CD8-positive, alpha-beta memory T cell (primary cell): ENCODE measurements at places on chromosomes 2 and 18. TPM values are rescaled to one million over a fixed set of nuclear protein-coding genes. Genes with fewer than 3 reads are reported as not detected.

DNA sequence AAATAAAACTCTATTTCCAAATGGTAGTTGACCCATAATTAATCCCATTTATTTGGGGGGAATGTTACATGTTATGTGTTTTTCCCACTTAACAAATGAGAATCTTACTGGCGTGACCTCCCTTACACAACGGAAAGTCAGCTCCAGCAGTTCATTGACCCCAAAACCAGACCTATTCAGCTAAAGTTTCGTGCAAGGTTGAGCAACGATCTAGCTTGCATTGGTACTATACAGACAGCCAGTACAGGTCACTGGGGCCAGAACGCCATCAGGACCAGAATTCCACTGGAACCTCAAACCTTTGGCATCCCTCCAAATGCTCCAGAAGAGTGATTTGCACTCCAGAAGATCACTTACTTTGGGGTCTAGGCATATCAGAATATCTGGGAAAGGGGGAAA lies 6.8 kb upstream of the CTAGE1 start:
- H3K27me3 ChIP-seq, result no peaks in the 10 kb centered on the region
- H3K36me3 ChIP-seq, result no peaks in the 10 kb centered on the region
- no peak overlapping the region for H3K27ac ChIP-seq
- H3K4me3 ChIP-seq, result no peak overlapping the region
- DNase-seq, result no peak

- H3K4me3 ChIP-seq, result no peak overlapping the region
- H3K4me1 ChIP-seq, result peaks cover 28% of the 10 kb centered on the region
- H3K36me3 ChIP-seq, result no peaks in the 10 kb centered on the region
- H3K27ac ChIP-seq, result no peak overlapping the region
- no peaks in the 10 kb centered on the region for H3K27me3 ChIP-seq
- no peak for DNase-seq
Measured at GRCh38 chr2:174719016-174719415, 45.3 kb downstream of the CHRNA1 start.

GRCh38 chr2:215699700-215700538 lies 264.1 kb upstream of the FN1 start:
- no peak overlapping the region for H3K27ac ChIP-seq
- no peaks in the 10 kb centered on the region for H3K4me1 ChIP-seq

- no peak overlapping the region for H3K4me3 ChIP-seq
- DNase-seq, result no peak
- H3K27ac ChIP-seq, result no peak overlapping the region
Measured at GRCh38 chr2:158677542-158677941, 117.6 kb upstream of the DAPL1 start.

GRCh38 chr2:9152975-9153642 lies 53.5 kb upstream of the ASAP2 start:
- no peak overlapping the region for H3K4me3 ChIP-seq
- no peaks in the 10 kb centered on the region for H3K27me3 ChIP-seq
- no peak for DNase-seq
- H3K27ac ChIP-seq, result no peak overlapping the region

GRCh38 chr2:189164746-189165145 lies 14.8 kb downstream of the COL5A2 start:
- H3K4me1 ChIP-seq, result no peaks in the 10 kb centered on the region
- no peaks in the 10 kb centered on the region for H3K27me3 ChIP-seq
- H3K36me3 ChIP-seq, result no peaks in the 10 kb centered on the region
- H3K27ac ChIP-seq, result no peak overlapping the region
- no peak overlapping the region for H3K4me3 ChIP-seq

DNA sequence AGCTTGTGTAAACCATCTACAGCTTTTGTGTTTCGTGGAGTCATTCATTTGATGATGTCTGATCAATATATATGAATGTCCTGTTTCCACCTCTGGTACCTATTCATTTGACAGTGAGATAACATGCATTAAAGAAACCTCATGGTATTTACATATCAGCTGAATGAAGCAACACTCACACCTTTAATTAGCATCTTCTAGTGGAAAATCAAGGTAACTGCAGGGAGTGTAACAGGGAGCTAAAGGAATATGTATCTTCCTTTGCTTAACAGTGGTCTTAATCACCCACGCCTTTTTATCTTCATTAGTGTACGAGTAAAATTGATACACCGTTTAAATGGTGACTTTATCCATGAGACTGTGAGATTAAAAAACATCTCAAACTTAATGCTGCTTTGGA lies 15.6 kb downstream of the SLC39A10 start:
- H3K4me1 ChIP-seq, result peaks cover 7% of the 10 kb centered on the region
- H3K27ac ChIP-seq, result no peak overlapping the region
- no peak overlapping the region for H3K4me3 ChIP-seq
- H3K27me3 ChIP-seq, result no peaks in the 10 kb centered on the region
- DNase-seq, result no peak

DNA sequence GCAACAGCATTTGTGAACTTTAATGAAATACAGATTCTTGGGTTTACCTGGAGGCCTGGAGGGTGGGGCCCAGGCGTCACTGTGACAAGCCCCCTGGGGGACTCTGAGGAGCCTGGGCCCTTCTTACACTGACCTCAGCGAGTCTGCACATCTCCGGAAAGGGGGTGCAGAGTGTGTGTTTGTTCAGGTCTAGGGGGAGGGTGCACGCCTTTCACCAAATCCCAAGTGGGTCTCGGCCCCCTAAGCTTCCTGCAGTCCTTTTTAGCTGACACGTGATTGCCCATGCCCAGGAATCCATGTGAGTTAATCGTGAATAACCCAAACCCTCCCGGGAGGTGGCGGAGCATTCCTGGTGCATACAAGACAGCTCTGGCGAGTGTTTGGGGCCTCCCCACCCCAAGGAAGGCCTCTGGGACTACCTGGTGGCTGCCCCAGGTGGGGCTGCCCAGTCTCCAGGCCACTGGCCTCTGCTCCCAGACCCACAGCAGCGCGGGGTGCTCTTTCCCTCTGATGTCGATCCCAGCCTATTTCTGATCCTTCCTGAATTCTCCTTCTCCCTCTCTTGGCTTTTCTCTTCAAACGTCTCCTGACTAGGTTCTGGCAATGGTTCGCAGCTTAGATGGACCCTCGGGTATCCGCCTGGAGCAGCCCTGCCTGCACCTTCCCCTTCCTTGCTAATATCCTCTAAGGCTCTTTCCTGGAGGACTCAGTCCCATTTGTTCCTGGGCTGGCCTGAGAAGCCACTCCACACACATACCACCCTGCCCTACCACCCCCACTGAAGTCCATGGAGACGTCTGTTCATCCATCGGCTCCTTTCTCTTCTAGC lies 10.0 kb downstream of the NGEF start:
- no peak overlapping the region for H3K4me3 ChIP-seq
- no peaks in the 10 kb centered on the region for H3K4me1 ChIP-seq
- H3K27me3 ChIP-seq, result no peaks in the 10 kb centered on the region
- H3K36me3 ChIP-seq, result no peaks in the 10 kb centered on the region

TCF23 gene
- not detected for total RNA-seq

GRCh38 chr2:171960570-171960969 lies 38.3 kb downstream of the HAT1 start:
- no peaks in the 10 kb centered on the region for H3K27me3 ChIP-seq
- H3K27ac ChIP-seq, result no peak overlapping the region
- H3K4me1 ChIP-seq, result peaks cover 10% of the 10 kb centered on the region

MEP1B gene
- total RNA-seq, result not detected

PTH2R gene
- total RNA-seq, result not detected

GRCh38 chr18:8034674-8035073 lies 467.6 kb downstream of the PTPRM start:
- H3K36me3 ChIP-seq, result no peaks in the 10 kb centered on the region
- no peaks in the 10 kb centered on the region for H3K4me1 ChIP-seq
- DNase-seq, result no peak
- no peak overlapping the region for H3K27ac ChIP-seq
- H3K4me3 ChIP-seq, result no peak overlapping the region

ZNF892 gene
- total RNA-seq, result 4.3 TPM

DNA sequence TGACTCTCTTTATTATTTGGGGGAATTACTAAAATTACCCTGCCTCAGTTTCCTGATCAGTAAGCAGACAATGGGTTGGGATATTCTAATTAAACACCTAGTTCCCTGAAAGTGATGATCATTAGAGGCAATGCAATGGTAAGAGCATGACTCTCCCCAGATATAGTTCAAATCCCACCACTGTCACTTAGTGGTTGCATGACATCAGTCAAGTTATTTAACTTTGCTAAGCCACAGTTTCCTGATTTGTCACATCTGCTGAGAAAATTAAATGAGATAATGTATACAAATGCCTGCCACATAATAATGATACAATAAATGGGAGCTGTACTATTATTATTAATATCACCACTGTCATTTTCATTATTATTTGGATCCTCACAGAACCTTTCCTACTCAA lies 29.9 kb downstream of the ZEB2 start:
- H3K27me3 ChIP-seq, result no peaks in the 10 kb centered on the region
- H3K4me1 ChIP-seq, result peaks cover 10% of the 10 kb centered on the region
- no peaks in the 10 kb centered on the region for H3K36me3 ChIP-seq

DNA sequence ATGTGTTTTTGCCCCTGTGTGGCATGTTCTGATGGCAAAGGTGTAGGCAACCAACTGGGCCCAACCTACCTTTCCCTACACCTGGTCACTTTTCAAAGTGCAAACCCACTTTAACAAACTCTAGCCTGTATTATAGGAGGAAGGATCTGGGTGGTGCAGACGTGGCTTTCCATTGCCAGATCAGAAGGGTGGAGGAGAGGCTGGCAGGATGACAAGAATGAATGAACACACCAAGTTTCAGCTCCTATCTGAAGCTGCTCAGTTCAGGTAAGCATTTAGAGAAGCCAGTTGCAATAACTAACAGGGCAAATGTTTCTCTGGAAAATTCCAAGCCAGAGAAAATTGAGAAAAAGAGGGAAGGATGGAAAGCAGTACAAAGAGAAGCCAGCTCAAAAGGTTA lies 707 bp upstream of the SERPINB7 start:
- no peak overlapping the region for H3K4me3 ChIP-seq
- no peak overlapping the region for H3K27ac ChIP-seq
- H3K36me3 ChIP-seq, result no peaks in the 10 kb centered on the region
- H3K27me3 ChIP-seq, result no peaks in the 10 kb centered on the region
- no peaks in the 10 kb centered on the region for H3K4me1 ChIP-seq
- no peak for DNase-seq

CCDC85A gene
- not detected for total RNA-seq

DNA sequence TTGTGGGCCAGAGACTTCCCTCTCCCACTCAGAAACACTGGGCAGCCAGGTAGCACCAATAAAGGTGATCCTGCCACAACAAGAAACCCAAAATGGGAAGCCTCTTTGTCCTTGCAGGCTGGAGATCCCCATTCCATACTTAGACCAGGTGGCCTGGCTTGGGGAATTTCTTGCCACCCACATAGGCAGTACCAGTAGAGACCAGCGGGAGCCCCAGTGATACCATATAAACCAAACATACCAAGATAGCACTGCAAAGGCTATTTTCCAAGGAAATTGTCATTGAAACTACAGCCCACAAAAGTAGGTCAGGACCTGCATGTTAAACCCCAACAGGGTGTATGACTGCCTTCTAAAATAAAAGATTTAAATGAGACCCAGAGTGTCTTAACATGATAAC lies 171.6 kb downstream of the DIS3L2 start:
- no peaks in the 10 kb centered on the region for H3K27me3 ChIP-seq
- DNase-seq, result no peak
- peaks cover 5% of the 10 kb centered on the region for H3K36me3 ChIP-seq
- H3K27ac ChIP-seq, result no peak overlapping the region
- no peak overlapping the region for H3K4me3 ChIP-seq
- H3K4me1 ChIP-seq, result peaks cover 8% of the 10 kb centered on the region

DNA sequence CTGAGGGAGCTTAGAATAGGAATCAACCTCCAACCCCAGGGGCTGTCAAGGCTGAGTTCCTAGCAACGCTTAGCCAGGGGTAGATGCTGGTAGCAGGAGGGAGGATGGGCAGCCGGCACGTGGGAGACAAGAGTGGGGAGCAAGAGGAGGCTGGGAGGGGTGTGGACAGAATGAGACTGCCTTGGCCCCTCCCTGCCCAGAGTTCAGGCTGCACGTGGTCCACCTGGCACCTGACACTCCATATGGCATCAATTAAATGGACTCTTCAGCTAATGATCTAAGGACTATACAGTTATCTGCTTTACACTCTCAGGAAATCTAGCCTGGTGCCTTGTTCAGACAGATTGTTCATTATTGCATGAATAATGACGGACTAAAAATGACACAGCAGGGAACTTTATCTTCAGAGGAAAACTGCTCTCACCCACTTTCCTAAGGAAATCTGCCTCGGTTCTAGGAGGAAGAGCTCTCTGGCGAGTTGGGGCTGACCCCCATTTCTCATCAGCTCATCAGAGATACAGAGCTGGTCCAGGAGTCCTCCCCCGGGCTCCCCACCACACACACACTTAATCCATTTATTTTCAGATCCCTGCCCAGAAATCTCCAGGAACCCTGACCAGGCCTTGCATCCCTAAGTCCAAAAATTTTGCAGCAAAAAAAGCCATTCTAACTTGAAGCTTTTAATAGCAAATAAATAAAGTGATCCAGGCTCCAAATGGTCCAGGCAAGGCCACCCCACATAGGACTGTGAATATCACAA lies 102.1 kb upstream of the CDC42EP3 start:
- H3K27me3 ChIP-seq, result no peaks in the 10 kb centered on the region
- no peak overlapping the region for H3K27ac ChIP-seq
- no peak overlapping the region for H3K4me3 ChIP-seq
- no peaks in the 10 kb centered on the region for H3K4me1 ChIP-seq

DNA sequence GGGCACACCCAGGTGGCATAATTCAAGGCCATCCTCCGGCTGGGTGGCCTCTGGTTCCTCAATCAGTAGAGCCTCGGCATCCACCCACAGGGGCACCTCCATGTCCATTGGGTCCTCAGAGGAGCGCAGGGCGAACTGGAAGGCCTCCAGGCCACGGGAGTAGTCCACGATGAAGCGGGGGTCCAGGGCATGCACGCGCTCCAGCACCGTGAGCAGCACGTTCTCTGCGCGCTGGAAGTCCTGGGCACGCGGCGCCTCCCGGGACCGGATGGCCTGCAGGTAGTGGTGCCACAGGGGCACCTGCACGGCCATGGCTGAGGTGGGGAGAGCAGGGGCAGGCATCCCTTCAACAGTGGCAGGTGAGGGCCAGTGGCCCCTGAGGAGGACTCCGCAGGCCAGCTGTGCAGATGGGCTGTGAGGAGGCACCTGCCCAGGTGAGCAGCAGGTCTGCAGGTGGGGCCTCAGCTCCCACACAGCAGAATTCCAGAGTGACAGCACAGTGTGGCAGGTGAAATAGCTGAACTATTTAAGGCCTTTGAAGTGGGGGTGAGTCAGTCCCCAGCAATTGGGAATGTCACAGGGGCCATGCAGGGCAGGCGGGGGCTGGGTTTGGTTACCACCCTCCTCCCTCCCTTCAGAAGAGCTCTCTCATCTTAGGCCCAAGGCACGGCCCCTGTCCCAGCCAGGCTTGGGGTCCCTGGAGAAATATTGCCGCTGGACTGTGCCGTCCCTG lies at the start of gene MAB21L4:
Gene MAB21L4 (minus strand): TSS at position 501 of the 733 bp plus-strand sequence. CDS start 159 bp downstream, at position 342.
- no peak for DNase-seq
- H3K4me1 ChIP-seq, result no peaks in the 10 kb centered on the region
- no peaks in the 10 kb centered on the region for H3K36me3 ChIP-seq
- H3K27ac ChIP-seq, result no peak within 1 kb of the TSS
- H3K4me3 ChIP-seq, result no peak within 1 kb of the TSS
- no peaks in the 10 kb centered on the region for H3K27me3 ChIP-seq

DNA sequence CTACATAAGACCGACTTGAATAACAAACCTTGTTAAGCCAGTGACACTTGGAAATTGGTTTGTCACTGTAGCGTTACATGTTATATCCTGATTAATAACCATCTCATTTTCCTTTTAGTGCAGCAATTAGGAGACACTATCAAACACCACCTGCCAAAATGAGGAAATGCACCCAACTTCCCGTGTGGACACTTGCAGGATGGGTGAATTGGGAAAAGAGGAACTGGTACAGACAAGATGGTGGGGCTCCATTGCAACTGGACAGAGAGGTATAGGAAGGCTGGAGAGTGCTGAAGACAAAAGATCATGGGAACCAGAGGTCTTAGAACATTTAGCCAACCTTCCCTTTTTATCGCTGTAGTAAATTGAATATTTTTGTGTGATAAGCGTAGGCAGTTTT lies 816.3 kb upstream of the HS6ST1 start:
- no peak overlapping the region for H3K27ac ChIP-seq
- H3K4me1 ChIP-seq, result no peaks in the 10 kb centered on the region
- no peak for DNase-seq
- H3K27me3 ChIP-seq, result no peaks in the 10 kb centered on the region
- H3K4me3 ChIP-seq, result no peak overlapping the region
